ENCODE measurements at places on chromosomes 12 and 14.
A peak's percentile ranks its signal among the peaks of the same experiment; 100 is the strongest.

- no peak for DNase-seq
Observed at GRCh38 chr12:72134246-72135020, 137.7 kb upstream of the TRHDE start.

DNA sequence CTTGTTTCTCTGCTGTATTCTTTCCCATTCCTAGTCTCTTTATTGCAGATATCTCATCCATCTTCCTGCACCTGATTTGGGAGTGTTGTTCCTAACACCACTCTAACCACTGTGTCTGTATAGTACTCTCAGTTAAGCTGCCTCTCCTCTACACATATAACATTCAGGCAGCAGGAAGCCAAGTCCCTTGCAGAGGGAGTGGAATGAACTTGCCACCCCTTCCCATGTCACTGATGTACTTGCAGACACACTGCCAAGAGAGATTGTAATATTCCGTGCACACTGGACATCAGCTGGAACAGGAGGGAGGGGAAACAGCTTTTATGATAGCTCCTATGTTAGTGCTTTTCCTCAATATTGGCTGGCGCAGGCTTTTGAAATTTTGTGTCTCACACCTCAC, 281.6 kb upstream of the E2F7 start:
- no peak for DNase-seq

- DNase-seq: no peak
Observed at GRCh38 chr12:49783917-49784676, 42.7 kb downstream of the TMBIM6 start.

- no peak for DNase-seq
Observed at GRCh38 chr14:92334050-92334449, 11.1 kb downstream of the SLC24A4 start.

- no peak for DNase-seq
Observed at GRCh38 chr14:75996488-75996887, 10.9 kb downstream of the IFT43 start.

DNA sequence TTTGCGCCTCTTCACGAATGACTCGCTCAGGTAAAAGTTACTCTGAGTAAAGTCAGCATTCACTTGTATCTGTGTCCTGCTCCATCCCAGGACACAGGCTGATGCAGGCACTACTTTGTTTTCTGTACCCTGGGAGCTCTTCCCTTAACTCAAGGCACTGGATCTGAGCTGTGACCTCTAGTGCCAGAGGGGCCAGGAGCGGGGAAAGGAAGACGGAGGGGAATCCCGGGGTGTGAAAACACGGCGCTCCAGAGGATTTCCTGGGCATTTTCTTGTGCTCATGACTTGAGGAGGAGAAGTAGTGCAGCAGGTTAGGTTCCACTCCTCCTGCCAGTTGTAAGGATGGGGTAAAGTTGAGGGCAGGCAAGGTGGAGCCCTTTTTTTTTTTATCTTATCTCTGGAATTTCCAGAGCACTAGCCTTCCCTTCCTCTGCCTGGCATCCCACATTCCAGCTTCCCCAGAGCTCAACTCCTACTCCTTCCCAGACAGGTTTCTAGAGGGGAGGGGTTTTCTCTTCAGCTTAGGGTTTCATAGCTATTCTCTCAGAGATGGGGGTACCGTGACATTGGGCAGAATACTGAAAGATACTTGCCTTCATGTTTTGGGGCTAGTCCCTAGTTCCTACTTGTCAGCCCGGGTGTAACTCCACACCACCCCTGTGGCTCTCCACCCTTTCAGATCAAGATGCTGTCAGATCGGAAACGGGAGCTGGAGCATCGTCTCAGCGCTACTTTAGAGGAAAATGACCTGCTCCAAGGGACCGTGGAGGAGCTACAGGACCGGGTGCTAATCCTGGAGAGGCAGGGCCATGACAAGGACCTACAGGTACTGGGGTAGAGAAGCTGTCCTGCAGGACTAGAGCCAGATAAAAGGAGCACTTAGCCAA, 52.3 kb downstream of the RAB35 start:
- no peak for DNase-seq

GRCh38 chr12:50166799-50167048, 445 bp downstream of the CERS5 start:
- DNase-seq: peak; percentile 24

All from stimulated activated CD4-positive, alpha-beta T cell treated with anti-CD3 and anti-CD28 coated beads, TNF-alpha, amount 100 ng/mL, for 24 hours (primary cell).